ENCODE measurements at places on chromosomes 5 and 9.
A peak's percentile ranks its signal among the peaks of the same experiment; 100 is the strongest.

GRCh38 chr5:157559301-157559700 lies 16.3 kb downstream of the ADAM19 start:
- DNase-seq: no peak

- no peak for DNase-seq
Observed at GRCh38 chr5:164352695-164353094, 847.3 kb downstream of the MAT2B start.

DNA sequence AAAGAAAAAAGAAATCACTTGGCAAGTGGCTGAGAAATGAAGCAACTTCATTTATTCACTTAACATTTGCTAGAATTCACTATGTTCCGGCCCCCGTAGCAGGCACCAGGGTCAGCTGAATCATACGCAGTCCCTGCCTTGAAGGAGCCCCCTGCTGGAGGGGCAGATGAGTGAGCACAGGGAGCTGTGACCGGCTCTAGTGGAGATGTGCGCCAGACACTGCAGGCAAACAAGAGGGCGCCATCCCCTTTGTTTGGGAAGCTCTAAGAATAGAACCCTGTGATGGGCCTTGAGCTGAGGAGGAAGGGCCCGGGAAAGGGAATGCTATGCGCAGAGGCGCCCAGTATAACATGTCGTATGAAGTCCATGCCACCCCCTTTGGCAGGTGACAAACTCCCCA lies 20.2 kb upstream of the RPL26L1 start:
- peak; percentile 54 for DNase-seq

- no peak for DNase-seq
Observed at GRCh38 chr9:128607642-128608350, 48.9 kb downstream of the DYNC2I2 start.

DNA sequence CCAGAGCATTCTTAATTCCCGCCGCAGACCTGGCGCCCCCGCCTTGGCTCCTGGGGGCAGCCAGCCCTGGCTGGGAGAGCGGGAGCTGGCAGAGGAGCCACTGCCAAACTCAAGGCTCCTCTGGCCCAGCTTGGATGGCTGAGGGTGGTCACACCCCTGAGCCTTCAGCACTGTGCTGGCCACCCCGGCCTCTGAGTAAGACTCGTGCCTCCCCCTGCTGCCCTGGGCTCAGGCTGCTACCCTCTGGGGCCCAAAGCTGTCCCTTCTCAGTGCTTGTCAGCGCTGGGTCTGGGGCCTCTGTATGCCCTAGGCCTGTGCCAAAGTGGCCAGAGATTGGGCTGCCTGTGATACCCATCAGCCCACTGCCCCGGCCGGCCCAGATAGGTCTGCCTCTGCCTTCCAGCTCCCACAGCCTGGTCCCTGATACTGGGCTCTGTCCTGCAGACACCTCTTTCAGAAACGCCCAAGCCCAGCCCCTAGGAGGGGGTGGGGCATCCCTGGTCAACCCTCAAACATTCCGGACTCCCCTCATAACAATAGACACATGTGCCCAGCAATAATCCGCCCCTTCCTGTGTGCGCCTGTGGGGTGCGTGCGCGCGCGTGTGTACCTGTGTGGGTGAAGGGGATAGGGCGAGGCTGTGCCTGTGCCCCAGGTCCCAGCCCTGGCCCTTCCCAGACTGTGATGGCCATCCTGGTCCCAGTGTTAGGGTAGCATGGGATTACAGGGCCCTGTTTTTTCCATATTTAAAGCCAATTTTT lies 4.4 kb upstream of the PRR7 start:
- DNase-seq: peak; percentile 41

DNA sequence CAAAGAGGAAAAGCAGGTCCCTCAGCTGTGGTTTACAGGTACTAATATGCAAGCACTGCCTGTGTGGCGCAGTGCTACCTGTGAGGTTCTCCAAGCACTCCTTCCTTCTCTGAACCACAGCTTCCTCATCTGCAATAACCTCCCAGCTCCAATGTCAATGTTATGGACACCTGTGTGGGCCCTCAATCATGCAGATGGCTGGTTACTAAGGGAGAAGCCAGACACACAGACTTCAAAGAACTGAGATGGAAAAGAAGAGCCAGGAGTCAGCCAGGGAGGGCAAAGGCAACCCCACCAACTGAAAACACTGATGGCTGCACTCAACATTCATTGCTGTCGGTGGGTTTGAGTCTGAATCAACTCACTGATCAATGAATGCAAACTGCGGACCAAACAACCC lies 77.7 kb downstream of the NR6A1 start:
- no peak for DNase-seq

DNA sequence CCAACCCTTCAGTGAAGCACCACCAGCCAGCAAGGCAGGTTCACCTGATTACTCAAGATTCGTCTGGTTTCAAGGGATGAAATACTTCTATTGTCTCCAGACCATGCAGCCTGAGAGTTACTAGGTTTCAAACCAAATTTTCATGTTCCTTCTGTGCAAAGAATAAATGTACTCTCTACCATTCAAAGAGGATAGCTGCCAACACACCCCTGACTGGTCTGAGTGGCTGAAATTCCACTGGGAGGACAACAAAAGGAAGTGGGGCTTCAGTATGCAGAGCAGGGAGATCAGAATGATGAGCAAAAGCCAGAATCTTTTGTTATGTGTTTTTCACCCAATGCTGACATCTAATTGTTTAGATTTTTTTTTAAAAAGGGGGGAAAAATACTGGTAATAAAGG lies 356.3 kb downstream of the BNC2 start:
- no peak for DNase-seq

GRCh38 chr5:95162231-95162992 lies 122.5 kb downstream of the MCTP1 start:
- no peak for DNase-seq

GRCh38 chr5:77431719-77432118 lies 60.4 kb downstream of the WDR41 start:
- no peak for DNase-seq

- no peak for DNase-seq
Observed at GRCh38 chr5:65647941-65648340, 23.1 kb downstream of the SHLD3 start.

DNA sequence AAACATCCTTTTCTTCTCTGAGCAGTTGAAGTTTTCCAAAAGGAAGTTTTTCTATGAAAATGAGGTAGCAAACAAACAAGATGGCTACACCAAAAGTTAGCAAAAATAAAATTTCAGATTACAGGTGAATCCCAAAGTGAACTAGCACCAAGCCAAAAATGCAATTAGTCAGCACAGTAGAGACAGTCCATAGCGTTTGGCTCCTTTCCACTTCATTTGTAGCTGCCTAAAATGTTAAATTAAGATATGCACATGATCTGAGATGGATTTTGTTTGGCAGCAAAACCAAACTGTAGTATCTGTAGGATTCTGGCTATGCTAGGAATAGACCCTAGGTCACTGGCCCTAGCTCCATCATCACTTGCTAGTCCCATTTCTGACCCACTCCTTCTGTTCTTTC lies 45.7 kb upstream of the SHOC1 start:
- no peak for DNase-seq

GRCh38 chr5:7269591-7270274 lies 126.2 kb upstream of the ADCY2 start:
- no peak for DNase-seq

DNA sequence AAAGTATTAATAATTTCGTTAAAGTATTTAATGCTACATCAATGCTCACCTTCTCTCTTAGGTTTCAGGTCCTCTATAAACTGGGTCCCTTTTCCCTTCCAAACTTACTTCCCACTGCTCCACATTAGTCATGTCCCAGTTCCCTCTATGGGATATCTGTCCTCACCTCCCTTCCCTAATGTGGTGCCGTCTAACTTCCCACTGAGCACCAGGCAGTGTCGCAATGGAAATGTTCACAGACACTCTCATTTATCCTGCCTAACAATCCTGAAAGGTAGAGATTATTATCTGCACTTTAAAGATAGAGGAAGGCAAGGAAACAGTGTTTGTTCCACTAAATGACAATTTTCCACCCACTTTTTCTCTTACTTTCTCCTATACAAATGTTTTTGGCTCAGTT lies 329.7 kb downstream of the CWC27 start:
- no peak for DNase-seq

GRCh38 chr5:22076586-22076985 lies 776.6 kb downstream of the CDH12 start:
- DNase-seq: no peak

- DNase-seq: no peak
Observed at GRCh38 chr5:125293223-125293622, 546.8 kb upstream of the ZNF608 start.

GRCh38 chr5:124065508-124065907 lies 553.5 kb downstream of the CSNK1G3 start:
- DNase-seq: no peak

DNA sequence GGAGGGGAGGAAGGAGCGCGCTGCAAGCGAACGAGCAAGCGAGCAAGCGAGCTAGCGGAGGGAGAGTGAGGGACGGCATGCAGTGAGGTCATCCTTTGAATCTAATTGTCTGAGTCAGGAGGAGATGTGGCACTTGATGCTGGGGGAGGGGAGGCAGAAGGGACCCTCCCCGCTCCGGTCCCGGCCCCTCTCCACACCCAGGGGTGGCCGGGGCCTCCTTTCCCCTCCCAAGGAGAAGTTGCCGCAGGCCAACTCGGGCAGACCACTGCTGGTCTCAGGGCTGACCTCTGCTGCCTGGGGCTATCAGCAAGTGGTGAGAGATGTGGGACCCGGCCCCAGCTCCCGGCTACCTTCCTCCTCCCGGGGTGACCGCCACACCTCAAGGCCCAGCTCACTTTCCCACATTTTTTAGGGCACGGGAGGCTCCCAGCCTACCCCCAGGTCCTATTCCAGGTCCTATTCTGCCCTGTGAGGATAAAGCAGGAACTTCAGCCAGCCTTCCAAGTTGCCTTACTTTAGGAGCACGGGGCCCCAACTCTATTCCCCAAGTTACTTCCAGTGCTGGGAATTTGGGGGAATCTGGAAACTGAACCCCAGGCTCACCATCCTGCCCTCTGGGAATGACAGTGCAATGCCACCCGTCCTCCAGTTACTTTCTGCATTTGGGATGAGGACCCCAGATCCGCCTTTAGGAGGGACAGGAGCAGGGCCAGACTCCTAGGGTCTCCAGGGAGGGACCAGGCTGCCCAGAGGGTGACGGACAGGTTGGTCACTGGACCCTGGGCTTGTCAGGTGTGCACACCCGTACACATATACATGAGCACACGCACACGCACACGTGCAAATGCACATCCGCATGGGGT lies 11.1 kb downstream of the CNTFR start:
- DNase-seq: no peak

- DNase-seq: no peak
Observed at GRCh38 chr9:69584759-69585158, 87.4 kb downstream of the APBA1 start.

DNA sequence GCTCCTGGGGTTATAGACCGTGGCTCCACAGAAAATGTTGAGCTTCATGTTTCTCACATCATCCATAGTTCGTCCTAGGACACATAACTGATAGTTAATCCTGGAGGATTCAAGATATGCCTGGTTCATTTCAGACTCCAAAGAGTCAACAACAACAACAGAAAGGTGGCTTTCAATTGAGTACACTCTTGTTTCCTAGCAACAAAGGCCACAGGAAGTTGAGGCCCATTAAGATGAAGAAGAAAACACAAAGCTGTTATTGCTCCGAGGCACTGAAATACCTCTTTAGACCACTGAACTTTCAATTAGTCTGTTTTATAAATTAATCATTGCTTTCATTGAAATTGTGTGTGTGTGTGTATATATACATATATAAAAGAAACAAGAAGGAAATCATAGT lies 154.5 kb downstream of the YIPF5 start:
- no peak for DNase-seq

DNA sequence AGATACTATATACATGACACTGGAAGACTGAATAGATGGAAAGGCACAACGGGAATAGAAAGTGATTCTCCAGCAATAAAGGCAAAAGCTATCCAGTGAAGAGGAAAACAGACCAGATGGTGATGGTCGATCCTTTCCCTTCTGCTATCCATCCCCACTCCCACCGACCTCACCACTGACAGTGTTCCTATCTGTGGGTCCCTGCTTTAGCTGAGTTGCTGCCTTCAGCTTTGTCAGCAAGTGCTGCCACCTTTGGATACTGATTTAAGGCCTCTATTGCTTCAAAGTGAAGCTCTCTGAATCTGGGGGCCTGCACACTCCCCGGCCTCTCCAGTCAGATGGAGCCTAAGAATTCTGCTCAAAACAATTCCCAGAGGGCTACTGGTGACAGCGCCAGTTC lies 32.3 kb downstream of the EPB41L4A start:
- DNase-seq: no peak

DNA sequence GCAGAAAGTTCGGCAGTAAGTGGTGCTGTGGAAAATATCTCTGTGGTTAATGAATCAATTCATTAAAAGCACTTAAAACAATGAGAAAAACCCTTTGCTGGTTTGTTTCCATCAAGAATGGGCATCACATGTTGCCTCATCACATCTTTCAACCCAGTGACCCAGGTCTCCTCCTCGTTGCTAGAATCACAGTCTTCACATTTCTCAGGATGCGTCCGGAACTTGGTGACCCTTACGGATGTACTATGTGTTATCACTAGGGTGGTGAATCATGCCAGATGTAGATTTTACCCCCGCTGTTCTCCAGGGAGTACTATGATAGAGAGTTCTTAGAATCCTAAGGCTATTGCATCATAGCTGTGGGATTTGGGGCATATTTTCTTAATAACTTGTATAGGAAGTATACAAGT lies 217.9 kb upstream of the KLF4 start:
- DNase-seq: no peak

- peak; percentile 71 for DNase-seq
Observed at GRCh38 chr5:132369474-132370180, at the start of gene SLC22A5. Gene SLC22A5 (plus strand): TSS chr5:132369710. CDS start chr5:132369973, 263 bp downstream.

GRCh38 chr5:75260708-75261107 lies 24.0 kb upstream of the ANKRD31 start:
- no peak for DNase-seq

DNA sequence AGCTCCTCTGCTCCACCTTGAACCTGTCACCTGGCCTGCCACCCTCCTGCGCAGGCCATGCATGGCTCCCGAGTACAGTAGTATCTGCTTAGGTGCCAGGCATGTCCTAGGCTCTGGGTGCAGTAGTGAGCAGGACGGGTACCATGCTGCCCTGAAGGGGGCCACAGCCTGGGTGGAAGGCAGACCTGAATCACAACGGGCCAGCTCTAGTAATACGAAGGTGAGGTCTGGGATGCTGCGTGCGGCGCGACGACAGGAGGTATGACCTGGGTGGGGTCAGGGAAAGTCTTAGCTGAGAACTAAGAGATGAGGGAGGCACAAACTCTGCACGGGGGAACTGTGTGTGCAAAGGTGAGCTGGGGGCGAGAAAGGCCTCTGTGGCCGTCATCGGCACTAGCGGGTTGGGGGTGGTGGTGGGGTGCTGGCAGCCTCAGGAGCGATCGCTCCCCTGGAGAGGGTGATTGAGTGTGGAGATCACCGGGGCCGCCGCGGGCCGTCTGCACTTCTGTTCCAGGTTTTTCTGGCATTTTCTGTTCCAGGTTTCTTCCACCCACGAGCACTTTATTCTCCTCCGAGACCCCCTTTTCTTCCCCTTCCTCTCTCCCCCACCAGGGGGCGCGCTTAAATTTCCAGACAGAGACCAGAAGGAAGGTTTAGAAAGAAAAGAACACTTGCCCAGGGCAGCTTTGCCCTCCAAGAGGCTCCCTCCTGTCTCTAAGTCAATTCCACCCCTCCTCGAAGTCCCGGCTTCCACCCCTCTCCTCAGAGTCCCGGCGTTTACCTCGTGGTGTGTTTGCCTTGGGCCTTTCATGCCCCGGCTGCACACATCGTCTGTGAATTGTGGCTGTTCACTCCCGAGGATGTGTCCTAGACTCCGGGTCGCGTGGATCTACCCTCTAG lies 15.1 kb downstream of the PDLIM4 start:
- peak; percentile 85 for DNase-seq

GRCh38 chr9:132879457-132880323 lies 992 bp downstream of the SPACA9 start:
- peak; percentile 49 for DNase-seq
